Effector CD8-positive, alpha-beta T cell (primary cell): ENCODE measurements at places on chromosomes 13 and 19.

DNA sequence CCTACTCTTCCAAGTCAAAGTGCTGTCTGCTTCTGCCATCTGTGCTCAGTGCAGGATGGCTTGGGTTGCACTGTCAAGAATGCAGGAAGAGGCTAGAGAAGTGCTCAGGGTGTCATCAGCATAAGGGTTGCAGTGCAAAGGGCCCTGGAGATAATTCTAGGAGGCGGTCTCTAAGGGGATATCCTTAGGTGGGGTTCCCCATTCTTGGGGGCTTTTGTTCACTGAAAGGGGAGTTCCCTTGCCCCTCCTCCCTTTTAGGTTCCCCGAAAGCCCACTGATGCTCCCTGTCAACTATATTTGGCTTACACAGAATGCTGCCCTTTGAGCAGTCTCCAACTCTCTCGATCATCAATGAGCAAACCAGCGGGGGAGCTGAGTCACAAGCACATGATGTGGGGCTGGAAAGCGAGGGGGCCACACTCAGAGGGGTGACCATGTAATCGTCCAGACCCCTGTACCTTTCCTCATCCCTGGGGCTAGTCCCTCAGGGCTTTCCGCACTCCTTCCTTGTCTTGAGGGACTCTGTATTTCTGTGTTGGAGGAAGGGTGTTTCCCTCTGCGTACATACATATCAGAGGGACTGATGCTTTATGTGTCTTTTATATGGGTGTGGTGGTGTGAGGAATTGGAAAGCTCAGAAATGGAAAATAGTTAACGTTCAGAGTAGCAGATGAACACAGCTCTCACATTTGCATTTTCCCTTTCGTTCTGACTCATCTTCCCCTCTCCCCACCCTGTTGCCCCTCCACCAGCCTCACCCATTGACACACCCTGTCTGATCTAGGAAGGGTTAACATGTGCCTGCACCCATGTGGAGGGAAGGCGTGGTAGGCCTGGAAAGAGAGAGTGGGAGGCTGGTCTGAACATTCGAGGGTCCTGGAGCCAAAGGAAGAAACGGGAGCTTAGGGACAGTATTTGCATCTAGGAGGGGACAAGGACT, 6.7 kb downstream of the ZBTB32 start:
- no peak for DNase-seq

DNA sequence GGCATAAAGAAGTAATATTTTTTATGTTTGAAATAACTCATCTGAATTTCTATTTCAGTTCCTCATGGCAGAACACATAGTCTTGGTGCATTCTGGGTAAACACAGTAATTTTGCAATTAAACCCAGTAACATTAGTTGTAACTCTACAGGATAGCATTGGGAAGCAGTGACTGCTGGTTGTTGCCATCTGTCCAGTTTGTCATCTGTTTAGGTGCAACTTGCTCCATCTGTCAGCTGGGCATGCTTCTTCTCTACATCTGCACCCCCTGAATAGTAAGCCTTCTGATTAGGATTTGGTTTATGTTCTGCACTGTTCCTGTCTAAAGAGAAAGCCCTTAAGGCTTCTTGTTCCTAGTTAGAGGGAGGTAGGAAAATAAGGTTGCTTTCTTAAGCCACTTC, 63.5 kb upstream of the CSNK1A1L start:
- no peak for DNase-seq

- peak; percentile 69 for DNase-seq
Measured at GRCh38 chr19:18388100-18388959, 2.4 kb downstream of the GDF15 start.

GRCh38 chr19:355134-355533, 10.5 kb upstream of the MIER2 start:
- DNase-seq = no peak

DNA sequence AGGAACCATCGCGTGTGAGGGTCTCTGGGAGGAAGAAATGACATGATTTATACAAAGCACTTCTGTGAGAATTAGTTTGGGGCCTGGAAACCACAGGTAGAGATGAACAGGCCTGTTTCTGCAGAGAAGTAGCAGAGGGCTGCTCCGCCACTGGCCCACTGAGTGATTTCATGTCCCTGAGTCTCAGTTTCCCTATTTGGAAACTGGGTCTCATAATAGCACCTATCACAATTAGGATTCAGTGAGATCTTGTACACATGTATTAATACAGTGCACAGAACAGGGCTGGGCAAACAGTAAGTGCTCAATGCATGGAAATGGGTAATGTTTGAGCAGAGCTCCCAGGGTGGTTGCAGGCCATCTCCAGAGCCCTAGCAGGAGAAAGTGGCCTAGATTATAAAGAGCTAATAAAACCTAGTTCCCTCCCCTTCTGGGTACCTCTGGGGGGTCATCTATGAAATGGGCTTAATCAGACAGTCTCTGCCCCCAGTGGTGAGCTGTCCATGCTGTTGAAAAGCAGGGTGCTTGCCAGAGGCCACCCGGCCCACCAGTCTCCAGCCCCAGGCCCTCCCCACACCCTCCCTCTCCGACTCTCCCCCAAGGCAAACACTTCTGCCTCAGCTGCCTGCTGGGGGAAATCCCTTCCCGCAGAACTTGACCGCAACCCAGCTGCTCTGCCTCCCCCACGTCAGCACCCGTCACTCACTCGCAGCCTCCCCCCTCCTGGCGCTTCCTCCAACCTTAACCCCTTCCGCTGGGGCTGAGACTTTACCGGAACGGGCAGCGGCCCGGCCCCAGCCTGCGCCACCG, 4.5 kb downstream of the BCL3 start:
- DNase-seq = peak; percentile 86

- DNase-seq = no peak
Measured at GRCh38 chr19:18496980-18497256, 25.0 kb downstream of the ELL start.

GRCh38 chr13:99465454-99465853, 35.8 kb upstream of the TM9SF2 start:
- DNase-seq = no peak

- no peak for DNase-seq
Measured at GRCh38 chr19:15251010-15251748, 18.9 kb upstream of the EPHX3 start.

GRCh38 chr19:2012941-2013682, 2.4 kb downstream of the BTBD2 start:
- no peak for DNase-seq

DNA sequence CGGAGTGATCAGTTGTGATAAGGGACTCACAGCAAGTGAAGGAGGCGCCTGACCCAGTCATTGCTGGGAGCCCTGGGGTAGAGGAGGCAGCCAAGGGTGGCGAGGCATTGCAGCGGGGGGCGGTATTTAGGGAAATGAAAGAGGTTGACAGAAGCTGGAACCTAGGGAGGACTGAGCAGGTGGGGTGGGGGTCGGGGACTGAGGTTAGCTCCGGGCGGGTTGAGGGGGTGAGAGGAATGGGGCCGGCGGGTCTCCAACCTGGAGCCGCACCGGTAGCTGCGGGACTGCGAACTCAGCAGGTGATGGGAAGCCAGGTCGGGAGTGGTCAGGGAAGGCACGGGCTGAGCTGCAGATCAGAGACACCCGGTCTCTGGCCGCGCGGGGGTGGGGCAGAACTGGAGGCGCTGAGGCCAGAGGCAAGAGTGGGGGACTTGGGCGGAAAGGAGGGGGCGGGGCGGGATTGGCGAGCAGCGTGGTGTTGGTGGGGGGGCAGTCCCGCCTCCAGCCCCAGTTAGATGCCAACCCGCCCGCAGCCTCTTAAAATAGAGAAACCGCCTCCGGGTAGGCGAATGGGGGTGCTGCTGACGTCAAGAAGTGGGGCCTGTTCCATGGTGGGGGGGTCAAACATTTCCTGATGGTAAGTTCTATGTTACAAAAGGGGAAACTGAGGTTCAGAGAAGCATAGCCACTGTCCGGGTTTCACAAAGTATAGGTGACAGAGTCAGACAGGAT, 1.5 kb downstream of the MAST3 start:
- DNase-seq = peak; percentile 14

DNA sequence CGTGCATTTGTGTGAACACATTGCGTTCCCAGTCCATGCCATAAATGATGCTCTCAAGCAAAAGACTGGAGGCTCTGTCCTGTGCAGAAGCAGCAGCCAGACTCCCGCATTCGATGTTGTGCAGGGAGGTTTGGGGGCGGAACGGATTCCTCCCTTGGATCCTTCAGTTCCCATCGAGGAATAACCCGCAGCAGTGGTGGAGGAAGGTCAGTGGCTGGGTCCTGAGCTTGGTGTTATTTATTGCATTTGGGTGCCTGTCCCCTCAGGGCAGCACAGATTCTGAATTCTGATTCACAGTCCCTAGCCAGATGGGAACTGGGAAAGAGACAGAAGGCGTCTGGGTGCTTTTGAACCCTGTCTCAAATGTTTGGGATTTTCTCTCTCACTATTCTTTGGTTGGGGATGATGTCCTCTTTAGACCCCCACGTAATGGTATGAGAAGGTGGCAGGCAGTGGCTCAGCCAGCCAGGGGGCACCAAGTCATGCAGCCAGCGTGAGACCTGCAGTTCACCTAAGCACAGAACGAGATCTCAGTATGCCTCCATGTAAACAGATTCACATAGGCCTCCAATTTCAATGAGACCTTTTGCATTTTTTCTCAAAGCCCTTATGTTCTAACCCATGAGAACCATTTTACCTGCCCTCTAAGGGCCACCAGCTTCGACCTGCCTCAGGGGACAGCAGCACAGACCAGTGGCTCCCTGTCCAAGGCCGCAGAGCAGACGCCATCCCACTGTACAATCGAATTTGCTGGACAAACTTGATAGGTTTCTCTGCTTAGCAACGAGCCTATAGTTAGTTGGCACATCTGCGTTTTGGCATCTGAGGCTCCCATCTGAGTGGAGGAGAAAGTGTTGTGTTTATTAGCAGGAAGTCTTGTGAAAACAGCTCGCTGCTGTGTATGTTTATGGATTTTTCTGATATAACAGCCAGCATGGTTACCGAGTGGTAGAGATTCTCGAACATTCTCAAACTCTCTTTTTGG, 17.8 kb downstream of the KCTD15 start:
- no peak for DNase-seq

DNA sequence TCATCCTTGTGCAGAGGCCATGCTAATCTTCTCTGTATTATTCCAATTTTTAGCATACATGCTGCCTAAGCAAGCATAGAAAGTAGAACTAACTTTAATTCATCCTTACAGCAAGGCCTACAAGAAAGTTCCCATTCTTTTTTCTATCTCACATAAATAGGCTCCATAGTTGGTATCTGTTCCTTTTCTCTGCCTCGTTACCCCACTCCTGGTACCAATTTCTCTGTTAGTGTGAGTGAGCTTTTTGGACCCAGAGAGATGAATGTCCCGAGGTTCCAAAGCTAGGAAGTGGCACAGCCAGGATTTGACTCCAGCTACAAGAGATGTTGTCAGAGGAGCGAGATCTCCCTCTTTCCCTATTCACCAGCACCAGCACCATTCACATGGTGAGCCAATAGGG, 9.7 kb downstream of the HIF3A start:
- no peak for DNase-seq

- DNase-seq = no peak
Measured at GRCh38 chr13:80341756-80342370, 937 bp upstream of the SPRY2 start.

DNA sequence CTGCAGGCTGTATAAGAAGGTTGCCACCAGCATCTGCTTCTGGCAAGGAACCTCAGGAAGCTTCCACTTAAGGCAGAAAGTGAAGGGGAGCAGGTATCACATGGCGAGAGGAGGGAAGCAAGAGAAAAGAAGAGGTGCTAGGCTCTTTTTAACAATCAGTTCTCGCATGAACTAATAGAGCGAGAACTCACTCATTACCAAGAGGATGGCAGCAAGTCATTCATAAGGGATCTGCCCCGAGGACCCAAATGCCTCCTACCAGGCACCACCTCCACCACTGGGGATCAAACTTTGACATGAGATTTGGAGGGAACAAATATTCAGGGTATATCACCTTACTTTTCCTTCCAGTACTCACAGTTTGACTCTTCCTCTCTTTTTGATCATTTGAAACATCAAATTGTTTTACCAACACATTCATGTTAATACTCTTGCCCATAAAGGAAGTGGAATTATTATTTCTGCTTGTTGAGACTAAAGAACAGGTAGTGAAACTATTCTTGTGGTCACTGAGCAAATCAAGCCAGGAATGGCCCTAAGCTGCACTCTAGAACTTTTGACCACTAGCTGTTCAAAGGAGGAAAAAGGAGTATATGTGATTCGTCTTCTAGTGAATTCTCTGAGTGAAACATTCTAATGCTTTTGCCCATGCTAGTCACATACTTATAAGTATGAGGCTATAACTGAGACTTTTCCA, 45.0 kb downstream of the LACC1 start:
- DNase-seq = no peak

DNA sequence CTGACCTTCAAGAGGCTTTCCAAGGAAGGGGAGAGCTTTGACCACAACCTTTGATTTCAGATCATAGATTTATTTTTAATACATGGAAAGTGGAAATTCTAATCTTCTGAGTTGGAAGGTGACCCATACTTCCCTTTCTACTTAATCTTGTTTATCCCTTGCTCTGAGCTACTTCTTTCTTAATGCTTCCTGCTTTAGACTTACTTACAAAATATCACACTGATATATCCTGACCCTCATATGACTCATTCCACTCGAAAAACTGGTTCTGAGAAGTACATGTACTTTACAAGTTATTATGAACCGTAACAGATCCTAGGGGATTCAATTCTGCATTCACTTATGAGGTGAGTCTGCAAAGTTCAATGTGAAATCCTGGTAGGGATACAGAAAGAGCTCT, 76.2 kb upstream of the IRS2 start:
- no peak for DNase-seq

GRCh38 chr13:40125336-40125735, 469.9 kb downstream of the COG6 start:
- DNase-seq = no peak

DNA sequence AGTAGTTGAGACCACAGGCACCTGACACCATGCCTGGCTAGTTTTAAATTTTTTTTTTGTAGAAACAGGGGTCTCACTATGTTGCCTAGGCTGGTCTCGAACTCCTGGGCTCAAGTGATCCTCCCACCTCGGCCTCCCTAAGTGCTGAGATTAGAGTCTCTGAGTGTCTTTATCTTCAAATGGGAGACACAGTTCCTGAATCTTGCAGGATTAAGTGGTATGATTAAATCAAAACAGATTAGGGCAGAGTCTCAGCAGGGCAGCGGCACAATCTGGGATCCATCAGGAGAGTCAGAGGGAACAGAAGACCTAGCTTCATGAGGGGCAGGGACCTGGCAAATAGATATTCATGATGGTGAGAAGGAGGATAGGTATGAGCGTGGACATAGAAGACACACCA, 953 bp downstream of the RLN3 start:
- DNase-seq = no peak

- DNase-seq = no peak
Measured at GRCh38 chr13:101942535-101943157, 459.2 kb downstream of the FGF14 start.
